ENCODE measurements at places on chromosomes 7 and 10.

- ATAC-seq, result no peak
These were observed 34.7 kb downstream of the MINDY4 start for GRCh38 chr7:30805931-30806330.

- ATAC-seq, result peak; percentile 77
These were observed 152.8 kb downstream of the SGMS1 start for GRCh38 chr10:50470798-50471582.

- no peak for ATAC-seq
These were observed 259.7 kb downstream of the PAXIP1 start for GRCh38 chr7:154743206-154743605.

GRCh38 chr10:14253079-14253478, 77.6 kb downstream of the FRMD4A start:
- no peak for ATAC-seq

DNA sequence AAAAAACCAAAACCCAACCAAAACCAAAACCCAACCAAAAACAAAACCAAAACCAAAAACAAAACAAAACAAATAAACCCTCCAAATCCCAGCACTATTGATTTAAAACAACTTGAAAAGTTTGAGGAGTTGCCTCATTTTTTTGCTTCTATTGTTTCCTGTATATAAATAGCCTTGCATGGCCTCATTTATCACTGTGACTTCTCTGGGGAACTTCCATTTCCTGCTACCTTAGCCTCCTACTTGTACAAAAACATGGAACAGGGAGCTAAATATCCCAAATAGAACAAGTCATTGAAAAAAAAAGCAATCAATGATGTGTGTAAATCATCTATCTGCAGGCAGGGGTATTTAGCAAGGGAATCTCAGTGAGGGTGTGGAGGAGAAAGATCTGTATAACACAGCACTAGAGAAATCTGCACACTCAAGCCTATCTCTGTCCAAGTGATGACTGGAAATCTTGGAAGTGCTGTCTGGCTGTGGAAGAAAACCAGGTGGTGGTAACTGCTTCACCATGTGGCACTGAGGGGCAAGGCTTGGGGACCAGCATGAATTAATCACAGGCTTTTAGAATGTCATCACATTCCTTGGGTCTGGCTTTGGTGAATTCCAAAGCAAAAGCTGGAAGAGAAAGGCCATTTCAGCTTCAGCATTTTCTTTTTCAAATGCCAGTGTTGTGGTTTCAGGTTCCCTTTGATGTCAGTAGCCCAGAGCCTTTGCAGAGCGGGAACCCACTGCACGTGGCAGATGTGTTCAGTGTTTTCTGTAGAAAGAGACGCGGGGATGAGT, 349.5 kb upstream of the ZNF32 start:
- ATAC-seq, result no peak

- peak; percentile 89 for ATAC-seq
These were observed 24.7 kb downstream of the GHRHR start for GRCh38 chr7:30988351-30989005.

GRCh38 chr7:154794147-154794780, 208.7 kb downstream of the PAXIP1 start:
- peak; percentile 24 for ATAC-seq

DNA sequence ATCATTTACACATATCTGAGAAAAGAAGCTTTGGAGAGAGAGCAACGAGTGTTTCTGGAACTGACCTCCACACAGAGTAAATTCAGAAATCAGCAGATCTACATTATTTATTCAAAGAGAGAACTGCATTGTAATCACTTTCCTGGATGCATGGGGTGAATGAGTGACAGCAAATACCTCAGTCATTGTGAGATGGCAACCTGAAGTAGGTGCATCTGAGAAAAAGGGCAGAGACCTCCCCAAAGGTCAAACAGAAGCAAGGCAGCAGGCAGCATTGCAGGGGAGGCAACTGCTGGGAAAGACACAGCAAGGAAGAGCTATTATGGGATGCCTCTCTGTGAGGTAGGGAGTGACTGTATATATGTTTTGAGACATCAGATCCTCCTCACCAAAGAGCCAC, 26.5 kb upstream of the SMIM30 start:
- ATAC-seq, result peak; percentile 41

- peak; percentile 95 for ATAC-seq
These were observed 137.3 kb downstream of the TCF7L2 start for GRCh38 chr10:113087165-113088029.

Data from motor neuron (in vitro differentiated cells).